Central memory CD4-positive, alpha-beta T cell (primary cell): ENCODE measurements at places on chromosomes 3 and 15.

- no peak for DNase-seq
Observed at GRCh38 chr15:61537337-61537736, 308.2 kb upstream of the RORA start.

GRCh38 chr3:31533169-31534064, 692 bp downstream of the STT3B start:
- peak; percentile 61 for DNase-seq

- no peak for DNase-seq
Observed at GRCh38 chr3:34973586-34973985, 665.7 kb upstream of the ARPP21 start.

- no peak for DNase-seq
Observed at GRCh38 chr3:49790626-49791411, 4.5 kb upstream of the IP6K1 start.

- no peak for DNase-seq
Observed at GRCh38 chr15:79329171-79329611, 18.3 kb downstream of the TMED3 start.

GRCh38 chr3:74315291-74315690, 299.2 kb downstream of the CNTN3 start:
- no peak for DNase-seq

- DNase-seq = no peak
Observed at GRCh38 chr15:27725731-27726130, 373.4 kb downstream of the OCA2 start.

GRCh38 chr3:24290596-24290995, 204.1 kb downstream of the THRB start:
- DNase-seq = no peak

GRCh38 chr3:20054549-20054987, 14.3 kb downstream of the KAT2B start:
- peak; percentile 66 for DNase-seq
